Spinal cord (tissue), 10 donors: ENCODE measurements at places on chromosomes 2 and 18. TPM values are rescaled to one million over a fixed set of nuclear protein-coding genes. Genes with fewer than 3 reads are reported as not detected.

The HOXD13 gene
- total RNA-seq, result not detected

The SYT4 gene
- 179 TPM for total RNA-seq

The PPP1R1C gene
- total RNA-seq, result 9.8 TPM

The EPC2 gene
- total RNA-seq, result 52.6 TPM

- DNase-seq, result no peak
- no peak overlapping the region for H3K4me3 ChIP-seq
- no peak overlapping the region for H3K27ac ChIP-seq
- no peaks in the 10 kb centered on the region for H3K36me3 ChIP-seq
- no peaks in the 10 kb centered on the region for H3K4me1 ChIP-seq
Measured at GRCh38 chr2:60047944-60048525, 505.4 kb downstream of the BCL11A start.

- no peaks in the 10 kb centered on the region for H3K4me1 ChIP-seq
- no peaks in the 10 kb centered on the region for H3K36me3 ChIP-seq
- DNase-seq, result no peak
- H3K27ac ChIP-seq, result no peak overlapping the region
- H3K4me3 ChIP-seq, result no peak overlapping the region
Measured at GRCh38 chr2:102368461-102369109, 13.0 kb downstream of the IL18R1 start.

DNA sequence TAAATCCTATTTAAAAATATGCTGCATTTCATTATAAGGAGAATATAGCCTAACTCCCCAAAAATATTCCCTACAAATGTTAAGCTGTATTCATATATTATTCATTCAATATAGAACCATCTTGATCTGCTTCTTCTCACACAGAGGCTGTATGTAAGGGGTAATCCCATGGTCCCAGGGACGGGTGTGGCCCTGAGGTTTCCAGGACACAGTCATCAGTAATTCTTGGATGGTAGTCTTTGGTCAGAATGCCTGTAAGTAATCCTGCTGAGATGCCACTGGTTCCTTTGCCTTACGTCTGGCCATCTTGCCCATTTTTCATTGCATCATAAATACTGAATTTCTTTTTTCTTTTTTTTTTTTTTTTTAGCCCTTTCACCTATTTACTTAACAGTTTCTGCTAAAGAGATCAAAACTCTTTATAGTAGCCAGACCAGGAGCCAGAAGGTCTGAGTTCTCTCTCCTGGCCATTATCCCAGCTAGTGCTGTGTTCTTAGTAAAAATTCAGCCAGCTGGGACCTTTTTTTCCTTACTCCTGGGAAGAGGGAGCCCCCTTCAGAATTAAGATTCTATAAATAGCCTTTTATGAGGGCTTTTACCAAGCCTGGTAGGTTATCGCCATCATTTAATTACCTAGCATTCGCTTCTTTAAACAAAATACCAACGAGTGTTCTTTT lies 134.9 kb downstream of the SOX11 start:
- H3K4me3 ChIP-seq, result no peak overlapping the region
- no peak for DNase-seq
- no peak overlapping the region for H3K27ac ChIP-seq
- H3K36me3 ChIP-seq, result no peaks in the 10 kb centered on the region
- H3K27me3 ChIP-seq, result no peaks in the 10 kb centered on the region
- no peaks in the 10 kb centered on the region for H3K4me1 ChIP-seq

The CCBE1 gene
- 0.99 TPM for total RNA-seq

DNA sequence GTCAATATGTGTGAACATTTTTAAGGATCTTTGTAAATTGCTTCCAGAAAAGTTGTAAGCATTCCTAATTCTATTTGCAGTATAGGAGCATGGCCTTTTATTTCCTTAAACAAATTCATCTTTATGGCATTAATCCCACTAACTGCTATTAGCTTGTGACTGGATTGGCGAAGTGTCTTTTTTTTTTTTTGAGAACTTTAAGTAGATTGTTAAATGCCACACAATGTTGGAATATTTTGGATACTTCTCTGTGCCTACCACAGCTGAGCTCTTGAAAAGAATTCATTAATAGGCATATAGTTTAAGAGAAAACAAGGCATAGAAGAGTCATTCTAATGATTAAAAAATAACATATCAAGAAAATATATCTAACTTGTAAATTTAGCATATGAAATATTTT lies 129.7 kb downstream of the LAMA3 start:
- H3K27me3 ChIP-seq, result no peaks in the 10 kb centered on the region
- H3K4me3 ChIP-seq, result no peak overlapping the region
- DNase-seq, result no peak
- H3K4me1 ChIP-seq, result no peaks in the 10 kb centered on the region
- H3K36me3 ChIP-seq, result no peaks in the 10 kb centered on the region

GRCh38 chr2:14330884-14331283 lies 301.6 kb upstream of the LRATD1 start:
- H3K36me3 ChIP-seq, result no peaks in the 10 kb centered on the region
- no peaks in the 10 kb centered on the region for H3K4me1 ChIP-seq
- H3K27me3 ChIP-seq, result no peaks in the 10 kb centered on the region
- DNase-seq, result no peak
- H3K4me3 ChIP-seq, result no peak overlapping the region
- H3K27ac ChIP-seq, result no peak overlapping the region

DNA sequence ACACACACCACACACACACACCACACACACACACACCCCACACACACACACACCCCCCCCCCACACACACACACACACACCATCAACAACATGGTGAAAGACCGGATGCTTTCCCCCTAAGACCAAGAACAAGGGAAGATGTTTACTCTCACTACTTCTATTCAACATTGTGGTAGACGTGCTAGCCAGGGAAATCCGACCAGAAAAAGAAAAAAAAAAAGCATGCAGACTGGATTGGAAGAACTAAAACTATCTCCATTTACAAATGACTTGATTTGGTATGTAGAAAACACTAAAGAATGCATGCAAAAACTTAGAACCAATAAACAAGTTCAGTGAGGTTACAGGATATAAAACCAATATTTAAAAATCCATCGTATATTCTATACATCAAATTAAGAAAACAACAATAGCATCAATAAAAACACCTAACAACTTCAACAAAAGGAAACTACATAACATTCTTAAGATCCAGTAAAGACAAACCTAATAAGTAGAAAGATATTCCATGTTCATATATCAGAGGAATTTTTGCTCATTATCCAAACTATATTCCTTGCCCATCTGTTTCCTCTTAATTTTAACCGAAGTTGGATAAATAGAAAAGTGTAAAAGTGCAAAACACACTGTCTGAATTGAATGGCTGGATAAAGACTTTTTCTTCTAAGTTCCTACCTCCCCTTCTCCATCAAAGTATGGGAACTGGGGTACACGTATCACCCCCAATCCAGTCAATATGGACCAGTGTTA lies 51.5 kb upstream of the RNU4ATAC start:
- H3K4me3 ChIP-seq, result no peak overlapping the region
- peaks cover 17% of the 10 kb centered on the region for H3K4me1 ChIP-seq
- no peaks in the 10 kb centered on the region for H3K27me3 ChIP-seq
- H3K36me3 ChIP-seq, result no peaks in the 10 kb centered on the region

- H3K4me3 ChIP-seq, result no peak overlapping the region
- no peak for DNase-seq
- H3K27me3 ChIP-seq, result no peaks in the 10 kb centered on the region
Measured at GRCh38 chr2:238431456-238431855, 4.7 kb downstream of the ASB1 start.

DNA sequence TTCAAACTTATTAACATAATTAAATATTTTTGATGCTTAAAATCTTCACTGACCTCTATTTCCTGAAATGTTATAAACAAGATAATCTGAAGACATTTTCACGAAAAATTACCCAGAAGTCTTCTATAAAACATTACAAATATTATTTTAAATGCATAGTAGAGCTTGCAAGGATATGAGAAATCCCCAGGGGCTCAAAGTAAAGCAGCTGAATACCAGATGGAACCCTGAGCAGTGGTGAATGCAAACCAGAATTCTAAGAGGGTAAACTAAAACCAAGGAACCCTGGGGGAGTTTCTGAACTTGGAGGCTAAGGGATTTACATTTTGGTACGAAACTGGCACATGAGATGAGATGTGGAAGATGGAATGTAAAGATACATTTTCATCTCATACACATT lies 83.6 kb downstream of the FSHR start:
- no peak overlapping the region for H3K4me3 ChIP-seq
- H3K27me3 ChIP-seq, result no peaks in the 10 kb centered on the region
- no peak for DNase-seq
- no peak overlapping the region for H3K27ac ChIP-seq
- H3K36me3 ChIP-seq, result no peaks in the 10 kb centered on the region

- no peak for DNase-seq
- no peaks in the 10 kb centered on the region for H3K27me3 ChIP-seq
- H3K36me3 ChIP-seq, result no peaks in the 10 kb centered on the region
- no peak overlapping the region for H3K4me3 ChIP-seq
- no peak overlapping the region for H3K27ac ChIP-seq
- no peaks in the 10 kb centered on the region for H3K4me1 ChIP-seq
Measured at GRCh38 chr2:36677996-36678605, 18.4 kb upstream of the VIT start.

The HOXD1 gene
- 0.66 TPM for total RNA-seq

- no peaks in the 10 kb centered on the region for H3K27me3 ChIP-seq
- H3K27ac ChIP-seq, result no peak overlapping the region
- H3K4me1 ChIP-seq, result peaks cover 16% of the 10 kb centered on the region
- H3K36me3 ChIP-seq, result peaks cover 77% of the 10 kb centered on the region
- no peak for DNase-seq
- no peak overlapping the region for H3K4me3 ChIP-seq
Measured at GRCh38 chr2:3189076-3189591, 188.5 kb downstream of the EIPR1 start.

The BUB1 gene
- total RNA-seq, result 15.6 TPM

GRCh38 chr2:191382801-191383200 lies 137.6 kb downstream of the MYO1B start:
- H3K4me1 ChIP-seq, result no peaks in the 10 kb centered on the region
- DNase-seq, result no peak
- H3K4me3 ChIP-seq, result no peak overlapping the region
- no peaks in the 10 kb centered on the region for H3K36me3 ChIP-seq
- H3K27me3 ChIP-seq, result no peaks in the 10 kb centered on the region

DNA sequence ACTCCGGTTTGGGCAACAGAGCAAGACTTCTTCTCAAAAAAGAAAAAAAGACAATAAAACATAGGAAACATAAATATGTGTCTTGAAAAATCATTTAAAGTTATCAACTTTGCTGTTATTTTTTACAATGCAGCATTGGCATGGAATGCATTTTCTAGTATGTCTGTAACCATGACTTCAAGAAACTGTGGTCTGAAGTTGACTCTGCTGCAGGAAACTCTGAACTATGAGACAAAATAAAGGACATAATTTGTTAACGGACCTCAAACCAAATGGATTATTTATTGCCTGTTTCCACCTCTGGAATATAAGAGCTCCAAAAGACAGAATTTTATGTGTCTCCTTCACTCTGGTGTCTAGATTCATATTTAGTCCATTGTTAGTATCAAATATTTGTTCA lies 79.1 kb downstream of the TRIB2 start:
- peaks cover 3% of the 10 kb centered on the region for H3K27me3 ChIP-seq
- peak overlapping the region; percentile 50 for H3K27ac ChIP-seq
- no peaks in the 10 kb centered on the region for H3K36me3 ChIP-seq
- H3K4me1 ChIP-seq, result no peaks in the 10 kb centered on the region
- DNase-seq, result no peak

DNA sequence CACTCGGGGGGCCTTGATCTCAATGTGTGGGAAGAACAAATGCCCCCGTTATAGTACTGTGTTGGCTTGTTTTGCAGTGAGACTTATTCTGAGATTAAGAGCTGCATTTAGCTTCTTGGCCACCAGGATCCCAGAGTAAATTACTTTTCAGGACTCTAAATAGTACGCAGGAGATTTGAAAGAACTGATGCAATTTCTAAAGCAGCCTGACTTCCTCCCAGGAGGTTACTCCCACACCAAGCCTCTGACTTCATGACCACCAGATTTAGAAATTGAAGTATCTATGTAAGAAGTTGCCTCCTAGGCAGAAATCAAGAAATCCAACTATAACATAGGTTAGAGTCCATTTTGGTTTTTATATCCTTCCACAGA lies 67.0 kb downstream of the FEZ2 start:
- no peaks in the 10 kb centered on the region for H3K27me3 ChIP-seq
- no peaks in the 10 kb centered on the region for H3K4me1 ChIP-seq
- H3K36me3 ChIP-seq, result no peaks in the 10 kb centered on the region
- no peak overlapping the region for H3K27ac ChIP-seq
- DNase-seq, result no peak

GRCh38 chr2:99860720-99861375 lies 281.5 kb downstream of the AFF3 start:
- H3K4me3 ChIP-seq, result no peak overlapping the region
- H3K27me3 ChIP-seq, result no peaks in the 10 kb centered on the region
- no peak overlapping the region for H3K27ac ChIP-seq
- H3K36me3 ChIP-seq, result no peaks in the 10 kb centered on the region
- H3K4me1 ChIP-seq, result peaks cover 15% of the 10 kb centered on the region

DNA sequence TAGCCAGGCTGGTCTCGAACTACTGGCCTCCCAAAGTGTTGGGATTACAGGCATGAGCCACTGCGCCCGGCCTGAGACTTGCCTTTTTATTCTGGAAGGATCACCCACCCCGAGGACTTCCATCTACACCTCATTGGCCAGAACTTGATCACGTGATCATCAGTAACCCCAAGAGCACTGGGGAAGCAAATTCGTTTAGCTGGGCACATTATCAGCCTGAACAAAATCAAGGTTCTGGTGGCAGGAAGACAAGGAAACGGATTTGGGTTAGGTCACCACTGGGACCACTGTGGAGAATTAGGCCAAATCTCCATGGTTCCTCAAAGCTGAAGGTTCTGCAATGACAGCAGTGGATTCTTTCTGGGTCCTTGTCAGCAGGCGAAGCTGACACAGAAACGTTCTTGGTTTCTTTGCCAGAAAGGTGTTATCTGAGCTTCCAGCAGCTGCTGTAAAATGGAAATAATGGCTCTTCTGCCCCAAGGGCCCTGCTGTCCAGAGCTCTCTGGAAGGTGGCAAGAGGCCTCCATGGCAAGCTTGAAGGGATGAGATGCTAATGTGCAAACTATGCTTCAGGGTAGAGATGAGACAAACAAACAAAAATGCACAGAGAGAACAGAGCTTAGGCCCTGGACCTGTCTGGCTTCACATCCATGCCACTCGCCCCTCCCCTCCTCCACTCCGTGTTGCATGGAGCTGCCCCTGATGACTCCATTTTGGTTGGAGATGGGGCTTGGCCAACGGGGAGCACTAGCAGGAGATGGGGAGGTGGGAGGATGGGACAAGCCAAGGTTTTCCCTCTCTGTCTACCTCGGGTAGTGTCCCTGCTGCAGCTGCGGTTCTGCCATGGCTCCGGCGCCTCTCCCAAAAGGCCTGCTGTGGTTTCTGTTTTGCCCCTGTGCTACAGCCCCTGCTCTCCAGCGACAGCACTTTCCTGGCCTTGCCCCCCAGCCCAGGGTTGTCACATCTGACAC lies 28.4 kb downstream of the TMEM177 start:
- H3K36me3 ChIP-seq, result no peaks in the 10 kb centered on the region
- no peak overlapping the region for H3K27ac ChIP-seq
- no peak overlapping the region for H3K4me3 ChIP-seq
- H3K4me1 ChIP-seq, result peaks cover 9% of the 10 kb centered on the region
- DNase-seq, result no peak
